ENCODE measurements at places on chromosomes 6 and 20.

DNA sequence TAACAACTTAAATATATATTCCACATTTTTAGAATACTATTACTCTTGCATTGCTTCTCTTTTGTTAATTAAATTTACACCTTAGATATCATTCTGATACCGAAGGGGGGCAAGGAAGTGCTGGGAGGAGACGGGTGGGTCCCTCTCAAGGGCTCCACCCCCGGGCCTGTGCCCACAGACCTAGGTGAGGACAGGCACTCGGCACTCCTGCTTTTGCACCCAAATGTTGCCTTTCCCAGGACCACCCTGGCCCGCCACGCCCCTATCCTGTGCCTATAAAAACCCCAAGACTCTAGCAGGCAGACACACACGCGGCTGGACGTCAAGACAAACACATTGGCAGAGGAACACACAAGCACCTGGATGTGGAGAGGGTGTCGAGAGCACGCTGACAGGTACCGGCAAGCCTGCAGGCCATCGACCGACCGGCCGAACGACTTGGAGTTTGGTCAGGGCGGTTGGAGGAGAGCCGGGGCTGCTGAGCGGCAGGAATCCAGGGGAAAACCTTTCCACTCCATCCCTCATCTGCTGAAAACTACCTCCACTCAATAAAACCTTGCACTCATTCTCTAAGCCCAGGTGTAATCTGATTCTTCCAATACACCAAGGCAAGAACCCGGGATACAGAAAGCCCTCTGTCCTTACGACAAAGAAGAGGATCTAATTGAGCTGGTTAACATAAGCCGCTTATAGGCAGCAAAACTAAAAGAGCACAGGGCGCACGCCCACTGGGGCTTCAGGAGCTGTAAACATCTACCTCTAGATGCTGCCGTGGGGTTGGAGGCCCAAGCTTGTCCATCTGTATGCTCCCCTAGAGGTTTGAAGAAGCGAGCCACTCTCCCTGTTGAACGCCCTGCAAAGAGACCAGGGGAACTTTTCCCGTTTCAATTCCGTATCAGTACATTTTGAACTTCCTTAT is 197.4 kb upstream of the PRSS16 start:
- no peak for DNase-seq

GRCh38 chr20:32454164-32455145 is 96.3 kb downstream of the ASXL1 start:
- DNase-seq: no peak

DNA sequence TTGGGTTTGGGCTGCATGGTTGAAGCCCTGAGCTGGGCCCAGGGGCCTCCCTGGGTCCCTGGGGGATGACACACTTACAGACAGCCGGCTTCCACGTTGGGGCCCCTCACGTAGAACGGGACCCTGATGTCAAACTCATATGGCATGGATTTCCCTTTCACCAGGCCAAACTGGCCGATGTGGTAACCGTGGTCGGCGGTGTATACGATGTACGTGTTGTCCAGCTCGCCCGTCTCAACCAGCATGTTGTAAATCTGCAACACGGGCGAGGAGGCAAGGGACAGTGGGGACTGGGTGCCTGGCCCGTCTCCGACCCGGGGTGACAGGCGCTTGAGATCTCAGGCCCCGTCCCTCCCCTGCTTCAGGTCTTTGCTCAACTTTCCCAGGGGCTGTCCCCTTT is 102.4 kb downstream of the SULF2 start:
- no peak for DNase-seq

DNA sequence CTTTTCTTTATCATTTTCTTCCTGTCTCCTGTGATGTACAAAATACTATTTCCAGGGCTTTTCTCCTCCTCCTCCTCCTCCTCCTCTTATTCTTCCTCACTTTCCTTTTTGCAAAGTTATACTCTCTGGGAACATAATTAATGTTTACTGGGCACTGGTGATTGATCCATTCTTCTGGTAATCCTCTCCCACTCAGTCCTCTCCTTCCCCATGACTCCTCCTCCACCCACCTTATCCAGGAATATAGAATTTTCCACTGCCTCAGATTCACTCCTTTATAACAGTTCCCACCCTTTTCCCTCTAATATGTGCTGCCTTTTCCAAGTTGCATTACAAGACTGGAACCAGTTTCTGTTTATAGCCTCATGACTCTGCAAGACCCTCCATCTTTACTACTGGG is 62.5 kb upstream of the IYD start:
- DNase-seq: no peak

- DNase-seq: no peak
These were observed 8.0 kb upstream of the RAET1E start for GRCh38 chr6:149905911-149906371.

- no peak for DNase-seq
These were observed 16.3 kb upstream of the HM13 start for GRCh38 chr20:31497838-31498540.

- no peak for DNase-seq
These were observed 1.9 kb downstream of the DDR1 start for GRCh38 chr6:30885999-30886896.

DNA sequence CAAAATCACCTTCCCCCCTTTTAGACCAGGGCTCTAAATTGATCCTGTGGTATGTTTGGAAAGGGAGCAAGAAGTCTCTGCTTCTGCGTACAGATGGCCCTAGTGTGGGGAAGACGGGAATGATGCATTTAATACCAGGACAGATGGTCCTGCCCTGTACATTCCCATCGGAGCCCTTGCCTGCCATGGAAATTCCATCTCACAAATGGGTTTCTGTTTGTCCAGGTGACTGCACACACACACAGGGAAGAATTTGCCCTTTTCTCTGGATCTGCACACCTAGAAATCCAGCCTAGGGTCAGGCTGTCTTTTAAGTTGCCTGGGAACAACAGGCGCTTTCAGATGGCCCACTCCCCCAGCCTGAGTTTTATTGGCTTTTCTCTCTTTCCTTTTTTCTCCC is 1.3 kb downstream of the MAS1 start:
- DNase-seq: no peak

DNA sequence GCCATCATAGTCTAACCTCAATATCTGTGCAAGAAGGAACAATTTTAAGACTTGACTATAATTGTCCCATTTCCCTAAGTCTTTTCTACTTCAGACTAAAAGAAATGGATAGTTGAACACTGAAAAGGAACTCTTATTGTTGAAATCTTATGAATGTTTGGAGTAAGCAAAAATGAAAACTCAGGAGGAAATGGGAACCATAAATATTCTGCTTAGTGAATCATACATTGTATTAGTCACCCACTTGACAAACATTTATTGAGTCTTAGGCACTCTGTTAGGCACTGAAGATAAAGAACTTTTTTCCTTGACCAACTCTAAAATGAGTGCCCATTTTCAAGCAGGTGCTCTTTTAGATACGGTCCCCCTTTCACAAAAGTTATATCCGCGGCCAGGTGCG is 8.7 kb downstream of the CCDC170 start:
- no peak for DNase-seq

GRCh38 chr6:148138573-148138972 is 204.1 kb upstream of the SASH1 start:
- no peak for DNase-seq

- no peak for DNase-seq
These were observed 342.3 kb downstream of the C6orf118 start for GRCh38 chr6:164967102-164967501.

DNA sequence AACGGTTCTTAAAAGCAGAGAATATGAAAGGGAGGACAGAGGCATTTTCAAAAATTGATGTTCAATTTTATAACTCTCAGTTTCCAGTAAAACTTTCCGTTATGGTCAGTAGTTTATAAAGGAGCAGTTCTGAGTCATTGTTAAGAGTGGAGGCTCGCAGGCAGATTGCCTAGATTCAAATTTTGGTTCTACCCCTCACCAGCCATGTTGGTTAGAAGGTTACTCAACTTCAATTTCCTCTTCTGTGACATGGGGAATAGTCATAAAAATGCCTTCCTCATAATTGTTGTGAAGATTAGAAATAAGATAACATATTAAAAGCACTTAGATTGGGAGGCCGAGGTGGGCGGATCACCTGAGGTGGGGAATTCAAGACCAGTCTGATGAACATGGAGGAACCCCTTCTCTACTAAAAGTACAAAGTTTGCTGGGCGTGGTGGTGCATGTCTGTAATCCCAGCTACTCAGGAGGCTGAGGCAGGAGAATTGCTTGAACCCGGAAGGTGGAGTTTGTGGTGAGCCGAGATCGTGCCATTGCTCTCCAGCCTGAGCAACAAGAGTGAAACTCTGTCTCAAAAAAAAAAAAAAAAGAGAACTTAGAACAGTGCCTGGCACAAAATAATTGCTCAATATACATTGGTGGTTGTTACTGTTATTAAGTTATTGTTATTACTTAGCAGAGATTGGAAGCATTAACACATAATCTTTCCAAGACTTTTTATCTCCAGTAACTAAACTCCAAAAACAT is 348.9 kb downstream of the NRN1 start:
- DNase-seq: no peak

- DNase-seq: no peak
These were observed 23.9 kb upstream of the TOP1 start for GRCh38 chr20:41004531-41005360.

DNA sequence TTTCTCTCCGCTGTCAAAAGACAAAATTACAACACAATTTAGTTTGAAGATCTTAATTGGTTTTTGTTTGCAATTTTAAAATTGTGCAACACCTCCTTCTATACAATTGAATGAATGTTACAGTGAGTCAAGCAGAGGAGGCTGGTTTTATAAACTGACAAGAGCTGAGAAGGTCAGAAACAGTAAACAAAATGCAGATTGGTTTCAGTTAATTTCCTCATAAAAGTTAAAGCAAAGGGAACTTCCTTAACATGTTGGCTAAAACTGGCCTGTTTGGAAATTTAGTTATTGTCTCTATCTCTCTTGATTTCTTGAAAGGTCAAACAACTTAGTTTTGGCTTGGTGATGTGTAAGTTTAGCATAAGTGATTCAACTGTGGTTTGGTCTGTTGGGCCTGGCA is 22.2 kb downstream of the KHDC1L start:
- DNase-seq: no peak

DNA sequence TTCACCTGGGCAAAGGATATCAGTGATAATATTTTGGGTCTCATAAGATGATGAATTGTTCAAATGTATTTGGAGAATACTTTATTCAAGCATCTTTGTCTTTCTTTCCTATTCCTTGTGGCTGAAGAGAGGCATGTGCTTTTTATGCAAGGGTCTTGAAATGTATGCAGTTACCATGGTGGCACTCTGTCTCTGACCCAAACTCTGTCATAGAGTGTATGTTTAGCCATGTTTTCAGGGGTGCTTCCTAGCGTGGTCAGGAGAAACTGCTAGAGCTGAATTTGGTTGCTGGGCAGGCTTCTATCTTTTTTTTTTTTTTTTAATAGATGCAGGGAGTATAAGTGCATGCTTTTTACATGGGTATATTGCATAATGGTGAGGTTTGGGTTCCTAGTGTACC is 15.4 kb downstream of the UST start:
- no peak for DNase-seq

- DNase-seq: no peak
These were observed 68.4 kb upstream of the PHACTR1 start for GRCh38 chr6:12648171-12648570.

DNA sequence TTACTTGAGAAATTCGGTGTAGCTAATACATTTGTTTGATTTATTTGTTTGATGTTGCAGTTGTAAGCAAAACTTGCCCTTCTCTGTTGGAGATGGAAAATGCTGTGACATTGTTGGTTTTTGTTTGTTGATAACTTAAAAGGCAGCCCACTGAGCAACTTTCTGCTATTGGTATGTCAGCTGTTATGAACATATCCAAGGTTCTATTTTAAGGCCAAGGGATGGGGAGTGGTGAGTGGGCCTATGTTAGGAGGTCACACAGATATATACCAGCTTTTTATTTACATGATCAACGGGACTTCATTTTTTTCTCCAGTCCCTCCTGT is 5.7 kb downstream of the QKI start:
- DNase-seq: no peak

DNA sequence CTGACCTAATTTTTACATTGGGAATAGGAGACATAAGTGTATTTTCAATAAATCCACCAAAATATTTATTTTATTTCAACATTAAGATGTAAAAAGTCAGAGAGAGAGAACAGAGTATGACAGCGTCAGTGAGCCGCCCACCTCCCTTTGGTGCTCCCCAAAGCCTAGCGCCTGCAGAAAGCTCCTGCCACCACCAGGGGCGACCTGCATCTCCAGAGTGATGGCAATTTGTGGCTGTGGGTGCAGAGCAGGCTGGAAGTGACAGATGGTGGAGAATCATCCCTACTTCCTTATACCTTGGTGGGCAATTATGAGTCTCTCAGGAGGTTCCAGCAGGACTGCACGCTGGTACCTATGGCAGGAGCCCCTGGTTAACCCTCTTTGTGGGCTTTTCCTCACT is 87.3 kb downstream of the PTPRT start:
- DNase-seq: no peak

GRCh38 chr6:111038534-111039252 is 48.6 kb upstream of the SLC16A10 start:
- no peak for DNase-seq

DNA sequence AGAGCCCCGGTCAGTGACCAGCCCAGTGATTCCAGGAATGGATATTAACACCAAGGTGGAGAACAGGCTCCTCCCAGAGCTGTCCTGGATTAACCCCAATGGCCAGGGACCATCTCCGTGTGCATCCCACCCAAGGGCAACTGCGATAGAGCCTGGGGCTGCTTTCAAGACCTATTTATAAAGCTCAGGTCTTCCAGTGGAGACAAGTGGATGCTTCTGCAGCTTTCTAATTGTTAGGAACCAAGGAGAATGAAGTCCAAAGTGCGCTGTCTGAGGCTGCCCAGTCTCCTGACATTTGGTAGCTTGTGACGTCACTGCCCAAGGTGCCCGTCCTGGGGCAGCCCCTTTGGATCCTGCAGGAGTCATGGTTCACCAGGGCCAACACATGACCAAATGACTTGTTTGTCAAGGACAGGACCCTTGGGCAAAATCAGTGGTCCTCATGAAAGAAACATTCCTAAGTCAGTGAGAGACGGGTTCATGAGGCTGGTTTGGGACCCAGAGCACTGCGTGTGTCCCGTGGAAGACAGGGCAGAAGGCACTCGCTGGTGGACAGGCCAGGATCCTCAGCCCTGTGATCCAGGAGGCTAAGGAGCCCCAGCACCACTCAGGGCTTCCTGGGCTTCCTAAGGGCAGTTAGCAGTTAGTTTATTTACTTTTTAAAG is 174.9 kb downstream of the ANKRD60 start:
- DNase-seq: no peak

- no peak for DNase-seq
These were observed 10.8 kb upstream of the TBCC start for GRCh38 chr6:42756722-42757121.

GRCh38 chr20:24452498-24453127 is 16.8 kb upstream of the SYNDIG1 start:
- DNase-seq: no peak

- DNase-seq: no peak
These were observed 216.5 kb downstream of the ARHGAP18 start for GRCh38 chr6:129493354-129493902.

- DNase-seq: no peak
These were observed 1162.2 kb upstream of the GJE1 start for GRCh38 chr6:140970485-140970884.

DNA sequence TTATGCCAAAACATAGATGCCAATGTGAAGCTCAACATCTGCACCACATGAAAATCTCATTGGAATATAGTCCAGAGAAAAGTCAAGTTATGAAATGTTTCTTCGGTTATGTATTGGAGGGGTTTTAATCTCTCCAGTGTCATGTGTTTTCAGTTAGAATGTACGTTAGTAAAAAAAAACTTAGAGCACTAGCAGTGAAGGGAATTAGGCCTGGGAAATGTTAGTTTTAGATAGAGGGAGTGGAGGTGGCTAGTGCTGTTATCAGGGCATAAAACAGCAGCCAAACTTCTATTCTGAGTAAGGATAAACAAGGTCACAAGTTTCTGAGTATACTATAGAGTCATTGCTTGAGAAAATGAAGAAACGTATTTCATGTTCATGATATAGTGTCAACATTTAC is 42.9 kb downstream of the HDGFL1 start:
- DNase-seq: no peak
